Chondrocyte (in vitro differentiated cells): ENCODE measurements at places on chromosomes 7 and 10. TPM values are rescaled to one million over a fixed set of nuclear protein-coding genes. Genes with fewer than 3 reads are reported as not detected.

DNA sequence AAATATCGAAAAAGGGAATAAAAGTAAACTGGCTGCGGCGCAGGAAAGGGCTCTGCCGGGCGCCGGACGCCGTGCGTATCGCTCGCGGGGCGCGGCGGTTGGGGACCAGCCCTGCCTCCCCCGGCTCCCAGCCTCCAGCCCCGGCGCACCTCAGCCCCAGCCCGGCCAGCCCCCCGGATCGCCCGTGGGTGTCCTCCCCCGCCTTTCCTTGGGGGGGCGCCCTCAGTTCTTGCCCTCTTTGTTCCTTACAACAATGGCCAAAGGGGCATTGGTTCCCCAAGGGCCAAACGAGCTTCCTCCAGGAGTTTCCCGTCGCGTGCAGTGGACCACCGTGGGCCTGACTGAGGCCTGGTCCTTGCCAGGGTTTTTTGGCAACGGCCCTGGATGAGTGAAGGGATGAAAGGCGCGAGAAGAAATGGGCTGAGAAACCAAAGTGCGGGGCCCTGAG lies 1.2 kb downstream of the MACROH2A2 start:
- H3K36me3 ChIP-seq, result no peaks in the 10 kb centered on the region
- H3K4me3 ChIP-seq, result peak overlapping the region; percentile 85
- H3K27me3 ChIP-seq, result no peaks in the 10 kb centered on the region
- H3K27ac ChIP-seq, result no peak overlapping the region

NOC3L gene
- 13.7 to 20.5 TPM (median 15.3 TPM) in 3 replicates for total RNA-seq

GRCh38 chr10:101814466-101815071 lies 3.7 kb downstream of the OGA start:
- peaks cover 55% of the 10 kb centered on the region for H3K4me1 ChIP-seq
- peak overlapping the region; percentile 67 for H3K27ac ChIP-seq
- H3K36me3 ChIP-seq, result peaks cover 4% of the 10 kb centered on the region
- DNase-seq, result no peak
- peak overlapping the region; percentile 97 for H3K4me3 ChIP-seq

GRCh38 chr10:61244261-61244775 lies 208.9 kb downstream of the TMEM26 start:
- peaks cover 2% of the 10 kb centered on the region for H3K4me1 ChIP-seq
- no peaks in the 10 kb centered on the region for H3K36me3 ChIP-seq
- no peak overlapping the region for H3K4me3 ChIP-seq
- H3K27ac ChIP-seq, result no peak overlapping the region
- no peak for DNase-seq
- peaks cover 32% of the 10 kb centered on the region for H3K27me3 ChIP-seq

DNA sequence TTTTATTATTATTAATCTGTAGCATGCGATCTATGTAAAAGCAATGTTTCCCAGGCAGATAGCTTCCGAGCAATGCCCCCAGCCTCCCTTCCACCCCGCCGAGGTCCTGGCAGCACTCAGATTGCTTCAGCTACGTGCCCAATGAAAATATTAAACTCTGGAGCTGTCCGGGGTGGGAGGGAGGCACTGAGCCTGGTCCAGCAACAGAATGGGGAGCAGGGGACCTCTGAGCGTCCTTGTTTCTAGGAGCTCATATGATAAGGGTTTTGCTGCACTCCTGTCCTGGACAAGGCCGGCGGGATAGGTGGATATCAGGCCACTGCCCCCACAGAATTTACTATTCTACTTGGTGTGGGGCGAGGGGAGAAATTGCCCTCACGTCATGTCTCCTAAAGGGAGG lies 44.5 kb upstream of the CDK1 start:
- H3K27me3 ChIP-seq, result peaks cover 27% of the 10 kb centered on the region
- no peaks in the 10 kb centered on the region for H3K36me3 ChIP-seq
- peaks cover 7% of the 10 kb centered on the region for H3K4me1 ChIP-seq
- H3K27ac ChIP-seq, result no peak overlapping the region
- no peak for DNase-seq

PSD gene
- 3.0 to 4.0 TPM (median 4.0 TPM) in 3 replicates for total RNA-seq

GRCh38 chr7:92436612-92437445 lies 10.5 kb upstream of the GATAD1 start:
- H3K36me3 ChIP-seq, result no peaks in the 10 kb centered on the region
- H3K27ac ChIP-seq, result no peak overlapping the region
- H3K27me3 ChIP-seq, result peaks cover 13% of the 10 kb centered on the region
- DNase-seq, result no peak
- H3K4me1 ChIP-seq, result no peaks in the 10 kb centered on the region

GRCh38 chr10:76306856-76307255 lies 875.4 kb downstream of the LRMDA start:
- no peaks in the 10 kb centered on the region for H3K27me3 ChIP-seq
- no peak overlapping the region for H3K4me3 ChIP-seq
- H3K4me1 ChIP-seq, result peaks cover 58% of the 10 kb centered on the region
- no peak overlapping the region for H3K27ac ChIP-seq
- H3K36me3 ChIP-seq, result no peaks in the 10 kb centered on the region

- H3K36me3 ChIP-seq, result peaks cover 2% of the 10 kb centered on the region
- H3K4me1 ChIP-seq, result no peaks in the 10 kb centered on the region
- H3K27ac ChIP-seq, result no peak overlapping the region
- DNase-seq, result no peak
- peaks cover 6% of the 10 kb centered on the region for H3K27me3 ChIP-seq
- no peak overlapping the region for H3K4me3 ChIP-seq
Measured at GRCh38 chr7:102321351-102322201, 34.7 kb downstream of the SPDYE6 start.

DNA sequence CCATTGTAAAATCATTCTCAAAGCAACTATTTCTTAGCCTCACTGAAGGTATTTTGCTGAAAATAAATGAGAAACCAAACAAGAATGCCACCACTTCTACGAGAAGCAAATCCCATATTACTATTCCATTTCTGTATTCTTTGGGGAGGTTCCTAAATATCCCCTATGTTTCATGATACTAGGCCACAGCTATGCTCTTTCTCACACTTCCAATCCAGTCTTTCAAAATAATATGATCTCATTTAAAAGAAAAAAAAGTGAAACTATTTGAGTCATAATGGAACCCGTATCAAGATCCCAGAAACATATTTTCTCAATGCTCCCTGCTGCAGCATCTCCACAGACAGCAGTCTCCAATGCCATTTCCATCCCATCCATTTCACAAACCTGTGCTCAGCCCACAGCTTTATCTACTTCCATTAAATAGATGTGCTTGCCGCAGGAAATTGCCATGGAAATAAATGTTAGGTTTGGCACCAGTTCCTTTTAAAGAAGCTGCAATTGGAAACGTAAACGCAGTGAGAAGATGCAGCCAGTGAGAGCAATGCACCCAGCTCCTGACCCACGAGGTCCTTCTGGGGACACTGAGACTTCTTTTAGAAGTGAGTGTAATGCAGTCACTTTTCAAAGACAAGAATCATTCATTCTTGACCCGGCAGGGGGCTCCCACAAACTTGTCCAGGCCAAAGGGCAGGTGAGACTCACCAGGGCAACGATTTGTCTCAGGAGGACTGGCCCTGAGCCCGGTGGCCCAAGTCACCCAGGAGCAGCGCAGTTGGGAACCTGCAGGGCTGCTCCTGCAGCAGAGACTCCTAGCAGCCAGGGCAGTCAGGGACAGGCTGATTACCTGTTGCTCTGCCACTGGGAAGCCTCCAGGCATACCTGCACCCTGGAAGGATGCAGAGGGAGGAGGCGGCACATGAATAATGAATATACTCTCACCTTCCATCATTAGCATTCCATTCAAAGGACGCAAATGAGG lies 99.6 kb downstream of the C10orf90 start:
- no peak for DNase-seq
- peak overlapping the region; percentile 98 for H3K27ac ChIP-seq
- H3K4me1 ChIP-seq, result peaks cover 30% of the 10 kb centered on the region
- H3K4me3 ChIP-seq, result peak overlapping the region; percentile 66
- H3K36me3 ChIP-seq, result peaks cover 2% of the 10 kb centered on the region

DNA sequence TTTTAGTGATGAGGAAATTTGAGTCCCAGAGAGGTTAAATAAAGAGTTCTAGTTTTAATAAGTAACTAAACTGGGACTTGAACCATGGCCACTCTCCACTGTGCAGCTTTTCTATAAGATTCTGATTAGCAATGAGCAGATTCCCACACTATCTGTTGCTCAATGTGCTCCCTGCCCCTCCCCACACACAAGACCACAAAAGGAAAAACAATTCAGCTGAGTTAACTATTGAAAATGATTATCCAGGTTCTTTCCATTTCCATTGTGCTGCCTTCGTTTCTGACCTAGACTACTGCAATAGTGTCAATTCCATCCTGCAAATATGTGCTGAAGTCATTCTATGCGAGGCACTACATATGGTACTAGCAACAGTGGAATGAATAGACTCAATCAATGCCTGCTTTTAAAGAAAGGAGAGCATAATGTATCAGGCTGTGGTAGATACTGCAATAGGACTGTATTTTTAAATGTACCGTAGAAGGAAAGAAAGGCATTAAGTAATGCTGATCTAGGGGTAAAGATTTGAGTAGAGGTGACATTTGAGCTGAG lies 97.0 kb downstream of the SEMA3C start:
- H3K27me3 ChIP-seq, result no peaks in the 10 kb centered on the region
- no peak overlapping the region for H3K27ac ChIP-seq
- no peaks in the 10 kb centered on the region for H3K36me3 ChIP-seq
- H3K4me3 ChIP-seq, result no peak overlapping the region
- H3K4me1 ChIP-seq, result peaks cover 28% of the 10 kb centered on the region
- DNase-seq, result no peak

DNA sequence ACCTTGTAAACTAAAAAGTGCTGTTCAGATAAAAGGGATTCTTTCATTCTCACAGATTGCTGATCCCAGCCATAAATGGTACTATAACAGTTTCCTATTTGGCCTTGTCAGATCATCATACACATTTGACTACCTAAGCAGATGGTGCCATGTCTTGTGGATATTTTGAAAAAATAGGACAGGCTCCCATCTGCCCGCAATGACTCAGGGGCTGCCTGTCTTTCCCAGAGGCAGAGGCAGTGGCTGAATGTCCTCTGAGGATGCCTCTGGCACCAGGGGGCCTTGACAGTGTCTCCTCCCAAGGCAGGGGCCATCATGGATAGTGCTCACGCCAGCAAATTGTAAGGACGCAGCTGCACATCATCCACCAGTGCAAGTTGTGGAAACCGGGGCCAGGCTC lies 323.0 kb upstream of the PODXL start:
- H3K4me1 ChIP-seq, result no peaks in the 10 kb centered on the region
- no peak for DNase-seq
- H3K27ac ChIP-seq, result no peak overlapping the region
- H3K27me3 ChIP-seq, result peaks cover 12% of the 10 kb centered on the region
- no peak overlapping the region for H3K4me3 ChIP-seq

GRCh38 chr7:55305135-55305534 lies 60.0 kb upstream of the LANCL2 start:
- H3K36me3 ChIP-seq, result no peaks in the 10 kb centered on the region
- H3K27ac ChIP-seq, result no peak overlapping the region
- peaks cover 17% of the 10 kb centered on the region for H3K27me3 ChIP-seq
- H3K4me1 ChIP-seq, result peaks cover 46% of the 10 kb centered on the region

DNA sequence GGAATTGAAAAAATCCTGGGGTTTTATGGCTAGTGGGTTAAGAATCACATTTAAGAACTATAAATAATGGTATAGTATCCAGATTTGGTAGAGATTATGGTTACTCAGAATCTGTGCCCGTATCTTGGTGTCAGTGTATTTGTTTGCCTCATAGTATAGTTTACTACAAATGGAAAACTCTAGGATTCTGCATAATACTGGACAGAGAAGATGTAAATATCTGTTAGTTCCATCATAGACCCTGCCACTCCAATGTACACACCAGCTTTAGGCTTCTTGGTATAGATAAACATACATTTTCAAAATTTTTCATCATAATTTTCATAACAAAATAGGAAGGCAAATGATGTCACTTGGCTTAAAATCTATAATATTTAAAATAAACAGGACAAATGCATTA lies 108.1 kb downstream of the CFTR start:
- no peak overlapping the region for H3K4me3 ChIP-seq
- H3K36me3 ChIP-seq, result no peaks in the 10 kb centered on the region
- no peak for DNase-seq
- H3K27me3 ChIP-seq, result peaks cover 20% of the 10 kb centered on the region

LBX1 gene
- not detected in 3 replicates for total RNA-seq

DNA sequence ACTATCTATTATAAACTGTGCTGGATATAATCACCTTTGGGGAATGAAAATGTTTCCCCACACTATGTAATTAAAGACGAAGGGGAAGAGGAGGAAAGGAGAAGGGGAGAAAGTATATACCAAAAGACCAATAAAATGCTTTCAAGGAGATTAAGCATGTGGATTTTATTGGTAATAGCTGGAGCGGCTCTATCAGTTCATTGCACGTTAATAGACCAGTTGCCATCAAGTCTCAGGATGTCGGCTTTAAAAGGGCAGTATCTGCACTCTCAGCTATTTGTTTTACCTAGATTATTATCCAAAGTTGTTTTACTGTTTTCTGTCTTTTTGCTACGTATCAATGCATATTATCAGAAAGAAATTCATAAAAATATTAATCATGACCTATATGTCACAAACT lies 9.0 kb downstream of the ETV1 start:
- no peaks in the 10 kb centered on the region for H3K36me3 ChIP-seq
- H3K27me3 ChIP-seq, result no peaks in the 10 kb centered on the region
- peak overlapping the region; percentile 81 for H3K27ac ChIP-seq
- H3K4me1 ChIP-seq, result peaks cover 25% of the 10 kb centered on the region
